Stimulated activated CD4-positive, alpha-beta T cell treated with anti-CD3 and anti-CD28 coated beads, Interleukin-2, amount 100 ng/mL, for 48 hours (primary cell): ENCODE measurements at places on chromosomes 3 and 15.

DNA sequence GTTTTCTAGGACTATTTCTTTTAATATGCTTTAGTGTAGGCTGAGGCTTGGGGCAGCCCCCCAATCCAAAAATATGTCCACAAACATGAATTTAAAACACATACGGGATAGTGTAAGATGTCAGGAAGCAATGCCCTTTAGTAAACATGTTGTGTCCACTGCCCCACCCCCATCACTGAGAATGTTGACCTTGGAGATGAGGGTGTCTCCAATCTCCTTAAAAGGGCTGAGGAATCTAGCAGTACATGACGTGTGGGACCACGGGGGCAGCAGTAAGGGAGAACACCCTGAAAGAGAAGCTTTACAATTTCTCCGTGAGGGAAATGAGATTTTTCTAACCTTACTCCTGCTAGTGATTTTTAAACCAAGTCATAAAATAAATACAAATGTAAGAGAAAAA lies 84.7 kb downstream of the SQOR start:
- no peak for DNase-seq

DNA sequence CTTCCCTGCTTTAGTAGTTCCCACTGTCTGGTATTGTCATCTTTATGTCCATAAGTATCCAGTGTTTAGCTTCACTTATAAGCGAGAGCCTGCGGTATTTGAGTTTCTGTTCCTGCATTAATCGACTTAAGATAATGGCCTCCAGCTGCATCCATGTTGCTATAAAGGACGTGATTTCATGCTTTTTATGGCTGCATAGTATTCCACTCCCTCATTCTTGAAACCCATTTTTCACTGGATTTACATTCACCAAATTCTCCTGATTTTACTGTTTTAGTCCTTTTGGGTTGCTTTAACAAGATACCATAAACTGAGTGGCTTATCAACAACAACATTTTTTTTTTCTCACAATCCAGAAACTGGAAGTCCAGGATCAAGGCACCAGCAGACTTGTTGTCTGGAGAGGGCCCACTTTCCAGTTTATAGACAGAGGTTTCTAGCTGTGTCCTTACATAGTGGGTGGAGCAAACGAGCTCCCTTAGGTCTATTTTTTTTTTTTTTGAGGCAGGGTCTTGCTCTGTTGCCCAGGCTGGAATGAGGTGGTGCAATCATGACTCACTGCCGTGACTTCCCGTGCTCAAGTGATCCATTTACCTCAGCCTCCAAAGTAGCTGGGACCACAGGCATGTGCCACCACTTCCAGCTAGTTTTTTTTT lies 6.1 kb upstream of the TICRR start:
- DNase-seq = no peak

- DNase-seq = no peak
Observed at GRCh38 chr15:52301265-52301847, 5.8 kb upstream of the MYO5C start.

GRCh38 chr3:108757404-108757982 lies at the start of gene RETNLB:
Gene RETNLB (minus strand): TSS chr3:108757410. CDS start chr3:108757185, 225 bp downstream.
- DNase-seq = no peak

- DNase-seq = no peak
Observed at GRCh38 chr3:164390046-164390445, 688.2 kb downstream of the SI start.

- DNase-seq = no peak
Observed at GRCh38 chr3:32276279-32276841, 37.9 kb downstream of the CMTM8 start.

- no peak for DNase-seq
Observed at GRCh38 chr3:44226573-44226972, 15.1 kb upstream of the TOPAZ1 start.

GRCh38 chr3:28978092-28978491 lies 302.8 kb upstream of the RBMS3 start:
- no peak for DNase-seq

DNA sequence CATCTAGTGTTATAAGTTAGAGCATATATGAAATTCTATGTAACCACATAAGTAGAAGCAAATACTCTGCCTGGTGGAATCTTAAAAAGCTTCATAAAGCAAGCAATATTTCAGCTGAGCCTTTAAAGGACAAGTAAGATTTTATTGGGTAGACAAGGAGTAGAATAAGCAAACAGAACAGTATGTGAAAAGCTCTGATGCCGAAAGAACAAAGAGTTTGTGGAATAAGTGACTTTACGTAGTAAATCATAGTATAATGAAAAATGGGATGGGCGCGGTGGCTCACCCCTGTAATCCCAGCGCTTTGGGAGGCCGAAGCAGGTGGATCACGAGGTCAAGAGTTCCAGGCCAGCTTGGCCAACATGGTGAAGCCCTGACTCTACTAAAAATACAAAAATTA lies 9.9 kb downstream of the EAF2 start:
- no peak for DNase-seq

GRCh38 chr3:10676905-10677304 lies 139.1 kb upstream of the SLC6A11 start:
- DNase-seq = no peak

- no peak for DNase-seq
Observed at GRCh38 chr3:179449636-179450035, 1.6 kb downstream of the GNB4 start.

GRCh38 chr3:165827883-165828282 lies 9.3 kb downstream of the BCHE start:
- DNase-seq = no peak

DNA sequence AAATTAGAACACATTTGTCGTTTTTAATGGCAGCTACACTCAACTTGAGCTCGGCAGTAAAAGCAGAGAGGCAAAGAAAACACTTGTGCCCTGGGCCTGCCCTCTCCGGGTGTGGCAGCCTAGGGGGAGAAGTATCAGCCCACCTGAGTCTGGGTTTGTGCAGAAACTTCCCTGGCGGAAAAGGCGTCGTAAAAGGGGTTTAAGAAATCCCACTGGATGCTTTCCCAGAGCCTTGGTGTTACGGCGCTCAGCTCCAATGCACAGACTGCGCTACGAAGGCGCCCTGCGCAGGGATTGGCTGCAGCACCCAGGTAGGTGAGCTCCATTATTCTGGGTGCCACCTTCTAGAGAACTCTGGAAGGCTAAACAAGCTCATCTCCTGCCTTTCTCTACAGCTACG lies 461.5 kb upstream of the NR2F2 start:
- no peak for DNase-seq

DNA sequence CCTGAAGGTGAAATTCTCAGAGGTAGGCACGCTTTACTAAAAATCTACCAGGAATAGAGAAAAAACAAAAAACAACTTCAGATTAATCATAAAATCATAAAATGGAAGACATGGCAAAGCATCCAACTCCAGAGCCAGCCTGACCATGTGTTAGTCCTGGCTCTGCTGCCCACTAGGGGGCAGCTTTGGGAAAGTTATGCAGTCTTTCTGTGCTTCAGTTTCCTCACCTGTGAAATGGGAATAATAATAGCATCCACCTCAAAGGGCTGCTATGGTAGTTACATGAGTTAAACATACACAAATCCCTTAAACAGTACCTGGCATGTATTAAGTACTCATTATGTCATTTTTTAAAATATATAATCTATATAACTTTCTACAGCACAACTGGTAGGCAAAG lies 52.3 kb downstream of the WNT5A start:
- DNase-seq = peak; percentile 4

- DNase-seq = no peak
Observed at GRCh38 chr3:50123394-50124051, 31.6 kb upstream of the SEMA3F start.

DNA sequence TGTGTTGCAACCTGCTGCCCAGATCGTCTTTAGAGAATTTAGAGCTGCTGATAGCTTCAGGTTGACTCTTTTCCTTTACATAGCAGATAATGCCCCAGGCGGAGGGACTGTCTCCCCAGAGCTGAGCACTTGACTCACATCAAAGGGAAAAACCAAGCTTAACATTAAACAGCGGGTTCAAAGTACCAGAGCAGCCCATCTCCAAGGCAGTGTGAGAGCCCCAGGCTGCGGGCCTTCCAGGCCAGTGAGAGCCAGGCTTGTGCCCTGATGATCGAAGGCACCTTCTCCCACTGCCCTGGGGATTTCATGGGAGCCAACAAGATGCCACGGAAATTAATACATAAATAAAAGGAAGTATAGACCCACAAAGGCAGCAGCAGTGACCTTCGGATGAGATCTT lies 275.6 kb downstream of the XXYLT1 start:
- no peak for DNase-seq

GRCh38 chr3:71226565-71227269 lies 356.8 kb downstream of the FOXP1 start:
- peak; percentile 85 for DNase-seq

DNA sequence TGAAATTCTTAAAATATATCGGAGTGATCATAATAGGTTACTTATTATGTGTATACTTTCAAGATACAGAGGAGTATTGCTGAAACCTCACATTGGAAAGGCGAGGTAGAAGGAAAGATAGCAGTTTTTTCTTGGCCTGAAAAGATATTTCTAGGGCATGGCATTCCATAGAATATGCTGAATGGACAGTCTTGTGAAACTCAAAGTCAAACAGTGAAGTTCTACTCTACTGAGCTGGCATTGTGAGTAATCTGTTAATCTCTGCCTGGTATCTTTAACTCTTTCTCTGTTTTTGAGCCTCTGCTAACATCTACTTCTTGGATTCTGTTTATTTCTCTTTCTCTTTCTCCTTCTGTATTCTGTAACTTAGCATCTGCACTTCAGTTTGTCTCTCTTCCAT lies 176.3 kb upstream of the ZBTB20 start:
- no peak for DNase-seq

DNA sequence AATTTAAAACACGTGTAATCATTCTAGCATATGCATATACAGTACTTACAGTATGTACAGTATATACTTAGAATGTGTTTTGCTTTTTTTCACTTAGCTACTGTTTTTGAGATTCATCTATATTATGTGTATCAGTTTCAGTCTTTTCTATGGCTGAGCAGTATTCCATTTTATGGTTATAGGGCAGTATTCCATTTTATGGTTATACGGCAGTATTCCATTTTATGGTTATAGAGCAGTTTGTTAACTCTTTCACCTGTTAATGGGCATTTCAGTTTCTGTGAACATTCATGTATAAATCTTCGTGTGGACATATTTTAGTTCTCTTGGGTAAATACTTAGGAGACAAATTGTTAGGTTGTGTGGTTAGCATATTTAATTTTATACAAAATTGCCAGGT lies 40.9 kb downstream of the PDCD6IP start:
- no peak for DNase-seq

GRCh38 chr3:73449774-73450173 lies 175.0 kb downstream of the PDZRN3 start:
- DNase-seq = no peak

DNA sequence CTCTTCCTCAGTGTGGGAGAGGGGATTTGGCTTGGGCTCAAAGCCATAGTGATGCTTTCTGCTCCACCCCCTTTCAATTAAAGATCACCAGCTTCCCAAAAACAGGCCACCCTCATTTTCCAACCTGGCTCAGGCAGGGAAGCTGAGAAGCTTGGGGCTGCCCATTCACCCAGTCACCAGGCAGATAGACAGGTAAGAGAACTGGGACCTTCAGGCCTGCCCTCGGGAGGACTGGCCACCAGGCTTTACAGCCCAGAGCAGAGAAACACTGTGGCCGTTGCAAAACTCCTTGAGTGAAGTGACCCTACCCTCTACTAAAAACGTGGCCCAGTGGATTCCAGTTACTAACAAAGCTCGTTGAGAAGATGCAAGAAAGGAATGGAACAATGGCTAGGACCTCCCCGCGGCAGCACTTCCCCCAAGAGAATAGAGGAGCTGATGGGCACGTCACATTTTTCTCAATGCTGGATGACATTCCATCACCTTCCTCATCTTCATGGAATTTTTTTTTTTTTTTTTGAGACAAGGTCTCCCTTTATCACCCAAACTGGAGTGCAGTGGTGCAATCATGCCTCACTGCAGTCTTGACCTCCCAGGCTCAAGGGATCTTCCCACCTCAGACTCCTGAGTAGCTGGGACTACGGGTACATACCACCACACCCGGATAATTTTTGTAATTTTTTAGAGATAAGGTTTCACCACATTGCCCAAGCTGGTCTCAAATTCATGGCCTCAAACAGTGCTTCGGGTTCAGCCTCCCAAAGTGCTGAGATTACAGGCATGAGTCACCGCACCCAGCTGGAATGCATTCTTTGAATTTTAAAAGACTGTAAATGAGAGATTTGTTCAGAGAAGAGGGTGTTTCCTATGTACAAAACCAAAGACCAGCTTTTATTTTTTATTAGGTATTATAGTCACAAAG lies 37.9 kb downstream of the LIPC start:
- no peak for DNase-seq

DNA sequence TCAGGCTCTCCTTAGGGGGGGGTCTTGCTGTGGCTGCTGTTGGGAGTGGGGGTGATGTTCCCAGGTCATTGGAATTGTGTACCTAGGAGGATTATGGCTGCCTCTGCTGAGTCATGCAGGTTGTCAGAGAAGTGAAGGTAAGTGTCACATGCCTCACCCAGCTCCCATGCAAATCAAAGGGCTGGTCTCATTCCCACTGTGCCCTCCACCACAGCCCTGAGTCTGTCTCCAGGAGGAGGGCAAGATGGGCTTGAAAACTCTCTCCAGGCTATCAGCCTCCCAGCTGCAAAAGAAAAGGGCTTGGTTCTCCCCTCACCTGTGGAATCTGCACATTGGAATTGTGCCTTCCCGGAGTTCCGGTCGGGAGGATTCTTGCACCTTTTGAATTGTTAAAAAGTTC lies 580.5 kb downstream of the NSUN3 start:
- DNase-seq = no peak

GRCh38 chr15:49134683-49135341 lies 20.6 kb downstream of the COPS2 start:
- no peak for DNase-seq

GRCh38 chr15:57035664-57036063 lies 117.2 kb downstream of the TCF12 start:
- no peak for DNase-seq

- no peak for DNase-seq
Observed at GRCh38 chr15:68629519-68630210, 50.9 kb downstream of the CORO2B start.

DNA sequence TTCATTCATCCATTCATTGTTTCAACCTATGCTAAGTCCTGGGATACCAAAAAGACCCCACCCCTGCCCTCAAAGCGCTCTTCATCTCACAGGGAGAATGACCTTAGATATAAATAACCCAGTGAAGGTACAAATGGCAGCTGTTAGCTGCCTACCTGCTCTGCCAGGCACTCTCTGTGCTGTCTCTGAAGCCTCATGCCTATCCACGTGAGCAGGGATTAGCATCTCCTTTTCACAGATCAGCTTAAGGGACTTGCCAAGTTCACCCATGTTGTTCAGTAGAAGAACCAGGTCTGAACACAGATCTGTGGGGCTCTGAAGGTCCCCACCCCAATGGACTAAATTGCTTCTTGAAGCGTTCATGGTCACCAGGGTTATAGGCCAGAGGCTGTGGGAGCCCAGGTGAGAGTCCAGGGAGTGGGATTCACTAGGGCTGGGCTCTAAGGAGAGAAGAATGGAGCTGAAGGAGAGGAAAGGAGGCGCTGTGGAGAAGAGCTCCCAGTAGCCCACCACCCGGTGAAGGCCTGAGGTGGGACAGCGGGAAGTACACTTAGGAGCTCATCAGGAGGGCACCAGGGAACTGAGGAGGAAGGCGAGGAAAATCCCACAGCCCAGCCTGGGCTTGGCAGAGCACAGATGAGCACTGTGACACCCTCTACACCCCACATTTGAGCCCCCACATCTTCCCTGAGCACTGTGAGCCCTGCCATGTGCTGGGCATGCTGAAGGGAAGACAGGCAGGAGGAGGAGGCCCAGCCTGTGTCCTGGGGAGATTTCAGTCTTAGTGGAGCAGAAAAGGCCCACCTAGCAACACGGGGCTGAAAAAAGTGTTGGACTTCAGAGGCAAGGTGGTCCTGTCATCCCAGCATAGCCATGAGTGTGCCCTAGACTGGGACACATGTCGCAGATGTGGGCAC lies 20.4 kb downstream of the RBP1 start:
- DNase-seq = no peak

- no peak for DNase-seq
Observed at GRCh38 chr3:67389176-67389575, 265.2 kb downstream of the SUCLG2 start.
